Cardiac septum (tissue), 1 donor: ENCODE measurements at places on chromosomes 1 and 21.

- DNase-seq, result no peak
These were observed 21.5 kb downstream of the RAP1GAP start for GRCh38 chr1:21647431-21648351.

DNA sequence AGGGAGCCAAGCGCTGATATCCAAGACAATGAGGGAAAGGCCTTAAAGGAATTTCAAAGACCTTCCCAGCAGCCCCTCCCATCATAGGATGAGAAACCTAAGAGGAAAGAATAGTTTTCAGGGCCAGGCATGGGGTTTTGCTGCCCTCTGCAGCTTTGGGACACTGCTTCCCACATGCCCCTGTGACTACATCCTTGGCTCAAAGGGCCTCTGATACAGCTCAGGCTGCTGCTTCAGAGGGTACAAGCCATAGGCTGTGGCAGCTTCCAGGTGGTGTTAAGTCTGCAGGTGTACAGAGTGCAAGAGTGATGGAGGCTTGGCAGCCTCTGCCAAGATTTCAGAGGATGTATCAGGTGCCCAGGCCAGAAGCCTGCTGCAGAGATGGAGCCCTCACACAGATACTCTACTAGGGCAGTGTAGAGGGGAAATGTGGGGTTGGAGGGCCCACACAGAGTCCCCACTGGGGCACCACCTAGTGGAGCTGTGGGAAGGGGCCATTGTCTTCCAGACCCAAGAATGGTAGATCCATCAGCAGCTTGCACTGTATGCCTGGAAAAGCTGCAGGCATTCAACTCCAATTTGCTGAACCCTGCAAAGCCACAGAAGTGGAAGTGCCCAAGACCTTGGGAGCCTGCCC lies 125.8 kb downstream of the SLC45A1 start:
- no peak for DNase-seq

DNA sequence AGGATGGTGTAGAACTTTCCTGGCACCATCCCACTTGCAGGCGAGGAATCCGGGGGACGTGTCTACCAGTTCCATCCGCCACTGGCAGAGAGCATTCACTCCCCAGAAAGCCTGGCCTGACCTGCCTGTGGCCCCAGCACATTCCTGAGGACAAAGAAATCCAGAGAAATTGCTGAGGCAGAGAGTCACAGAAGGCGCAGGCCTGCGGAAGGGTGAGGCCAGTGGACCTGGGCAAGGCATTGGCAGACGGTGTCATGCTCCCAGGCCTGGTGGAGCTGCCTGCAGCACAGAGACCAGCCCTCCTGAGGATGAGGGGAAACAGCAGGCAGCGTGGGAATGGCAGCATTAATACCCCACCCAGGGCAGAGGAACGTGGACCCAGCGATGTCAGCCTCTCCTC lies 81.2 kb upstream of the F3 start:
- no peak for DNase-seq

DNA sequence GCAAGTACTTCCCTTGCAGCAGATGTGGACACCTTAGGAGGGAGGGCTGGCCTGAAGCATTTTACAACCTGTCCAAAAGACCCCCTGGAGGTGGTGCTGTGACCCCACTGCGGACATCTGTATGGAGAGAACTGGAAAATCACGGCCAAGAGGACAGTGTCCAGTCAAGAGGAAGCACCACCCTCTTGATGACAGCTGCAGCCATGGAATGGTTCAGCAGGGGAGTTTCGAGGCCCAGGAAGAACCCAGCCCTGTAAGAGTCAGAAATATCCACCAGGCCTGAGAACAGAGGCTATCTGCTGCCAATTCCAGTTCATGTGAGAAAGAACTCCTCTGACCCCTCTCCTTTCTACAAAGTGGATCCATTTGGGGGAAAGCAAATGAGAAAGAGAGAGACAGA lies 126.8 kb downstream of the PLXNA2 start:
- DNase-seq, result no peak
